NCI-H460 (cell line): ENCODE measurements at places on chromosomes 11 and 22. TPM values are rescaled to one million over a fixed set of nuclear protein-coding genes. Genes with fewer than 3 reads are reported as not detected.

The FOLH1 gene
- total RNA-seq, result not detected in 2 replicates

The COA4 gene
- total RNA-seq, result 60.3 and 63.3 TPM in 2 replicates

The CD248 gene
- total RNA-seq, result not detected in 2 replicates

The OR5M3 gene
- not detected in 2 replicates for total RNA-seq

The OR8G5 gene
- not detected in 2 replicates for total RNA-seq

The DGAT2 gene
- total RNA-seq, result 1.9 and 3.9 TPM in 2 replicates

The SCO2 gene
- total RNA-seq, result 3.0 and 4.0 TPM in 2 replicates

The IFITM1 gene
- total RNA-seq, result 2.2 and 4.5 TPM in 2 replicates

The GALR3 gene
- not detected in 2 replicates for total RNA-seq

The RAG2 gene
- total RNA-seq, result not detected in 2 replicates

The OR5P2 gene
- total RNA-seq, result not detected in 2 replicates

The PDE2A gene
- 0.55 and 0.92 TPM in 2 replicates for total RNA-seq

The APOA4 gene
- not detected in 2 replicates for total RNA-seq

The OR4A16 gene
- not detected in 2 replicates for total RNA-seq

The MUC5AC gene
- total RNA-seq, result under 0.01 TPM in 1 of 2 replicates, not detected in the other

The CAPN5 gene
- total RNA-seq, result 0.58 and 0.99 TPM in 2 replicates

The MS4A6E gene
- not detected in 2 replicates for total RNA-seq

The MMP12 gene
- total RNA-seq, result not detected in 2 replicates

The OR52I1 gene
- total RNA-seq, result not detected in 2 replicates

The PHOX2A gene
- total RNA-seq, result not detected in 2 replicates

The RCOR2 gene
- 4.2 and 4.5 TPM in 2 replicates for total RNA-seq

The BBOX1 gene
- not detected in 2 replicates for total RNA-seq

The NCR3LG1 gene
- 9.8 and 11.6 TPM in 2 replicates for total RNA-seq

The SNX19 gene
- 28.7 and 32.1 TPM in 2 replicates for total RNA-seq

The ANGPTL5 gene
- total RNA-seq, result not detected in 2 replicates
